ENCODE measurements at places on chromosomes 7 and 10. TPM values are rescaled to one million over a fixed set of nuclear protein-coding genes. Genes with fewer than 3 reads are reported as not detected.

CPA5 gene
- not detected for polyA plus RNA-seq

PRSS2 gene
- polyA plus RNA-seq: 6.5 TPM

FKBP9 gene
- polyA plus RNA-seq: 46.7 TPM

FAM25G gene
- polyA plus RNA-seq: not detected

POU6F2 gene
- not detected for polyA plus RNA-seq

ZNF467 gene
- 6.2 TPM for polyA plus RNA-seq

ZNF239 gene
- polyA plus RNA-seq: 2.8 TPM

TMEM236 gene
- 0.24 TPM for polyA plus RNA-seq

ZNF727 gene
- polyA plus RNA-seq: 1.1 TPM

KIF11 gene
- polyA plus RNA-seq: 0.45 TPM

SMC3 gene
- polyA plus RNA-seq: 15.3 TPM

FBXL13 gene
- polyA plus RNA-seq: 0.38 TPM

NKX2-3 gene
- 1.1 TPM for polyA plus RNA-seq

LUC7L2 gene
- polyA plus RNA-seq: 50.2 TPM

CDHR1 gene
- polyA plus RNA-seq: 0.06 TPM

C10orf67 gene
- not detected for polyA plus RNA-seq

C10orf143 gene
- 4.2 TPM for polyA plus RNA-seq

KRIT1 gene
- polyA plus RNA-seq: 20.1 TPM

ITIH2 gene
- polyA plus RNA-seq: 0.05 TPM

SMKR1 gene
- 2.0 TPM for polyA plus RNA-seq

HHEX gene
- 17.2 TPM for polyA plus RNA-seq

PRSS1 gene
- polyA plus RNA-seq: 17.3 TPM

PTF1A gene
- 16.2 TPM for polyA plus RNA-seq

SPDYE2 gene
- polyA plus RNA-seq: not detected

SH2B2 gene
- 7.8 TPM for polyA plus RNA-seq

HDAC9 gene
- 3.8 TPM for polyA plus RNA-seq

LLCFC1 gene
- not detected for polyA plus RNA-seq

SLC18A2 gene
- polyA plus RNA-seq: 0.54 TPM

PARD3 gene
- 11.2 TPM for polyA plus RNA-seq

PAPOLB gene
- not detected for polyA plus RNA-seq

EVX1 gene
- polyA plus RNA-seq: 0.22 TPM

FXYD4 gene
- not detected for polyA plus RNA-seq

PCDH15 gene
- polyA plus RNA-seq: 0.22 TPM

WNT8B gene
- 0.03 TPM for polyA plus RNA-seq
